ENCODE measurements at places on chromosomes 7 and 10.

- no peak for DNase-seq
These were observed 242.9 kb downstream of the PTEN start for GRCh38 chr10:88106366-88106765.

DNA sequence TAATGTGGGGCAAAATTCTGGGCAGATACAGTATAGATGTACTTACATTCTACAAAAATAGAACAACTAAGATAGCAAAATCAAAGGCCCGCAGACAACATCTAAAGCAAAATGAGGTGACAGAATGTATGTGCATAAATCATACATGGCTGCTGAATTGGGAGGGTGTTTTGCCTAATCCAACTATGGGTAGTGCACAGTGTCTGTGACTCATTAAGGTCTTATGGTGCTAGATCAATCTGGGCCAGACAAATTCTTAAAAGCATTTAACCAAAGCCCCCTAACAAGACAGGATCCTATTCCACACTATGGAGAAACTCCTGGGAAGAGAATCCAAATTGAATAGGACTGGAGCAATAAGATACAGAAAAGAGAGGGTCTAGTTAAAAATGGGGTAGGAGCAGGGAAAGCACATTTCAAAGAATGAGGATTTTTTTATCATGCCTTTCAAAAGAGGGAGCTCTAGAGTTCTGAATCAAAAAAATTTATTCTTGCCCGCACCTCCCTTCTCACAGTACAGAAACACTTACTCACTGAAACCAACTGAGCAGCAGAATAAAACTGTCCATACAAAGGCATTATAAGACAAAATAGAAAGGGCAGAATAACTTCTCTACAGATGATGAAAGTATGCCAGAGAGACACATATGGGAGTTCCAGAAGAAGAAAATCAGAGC, 181.3 kb downstream of the RNLS start:
- no peak for DNase-seq

GRCh38 chr10:124971276-124971675, 29.4 kb downstream of the ZRANB1 start:
- DNase-seq = no peak

GRCh38 chr7:1762238-1762945, 92.3 kb downstream of the ELFN1 start:
- no peak for DNase-seq

- DNase-seq = no peak
These were observed 61.6 kb downstream of the ARHGAP22 start for GRCh38 chr10:48543182-48543844.

DNA sequence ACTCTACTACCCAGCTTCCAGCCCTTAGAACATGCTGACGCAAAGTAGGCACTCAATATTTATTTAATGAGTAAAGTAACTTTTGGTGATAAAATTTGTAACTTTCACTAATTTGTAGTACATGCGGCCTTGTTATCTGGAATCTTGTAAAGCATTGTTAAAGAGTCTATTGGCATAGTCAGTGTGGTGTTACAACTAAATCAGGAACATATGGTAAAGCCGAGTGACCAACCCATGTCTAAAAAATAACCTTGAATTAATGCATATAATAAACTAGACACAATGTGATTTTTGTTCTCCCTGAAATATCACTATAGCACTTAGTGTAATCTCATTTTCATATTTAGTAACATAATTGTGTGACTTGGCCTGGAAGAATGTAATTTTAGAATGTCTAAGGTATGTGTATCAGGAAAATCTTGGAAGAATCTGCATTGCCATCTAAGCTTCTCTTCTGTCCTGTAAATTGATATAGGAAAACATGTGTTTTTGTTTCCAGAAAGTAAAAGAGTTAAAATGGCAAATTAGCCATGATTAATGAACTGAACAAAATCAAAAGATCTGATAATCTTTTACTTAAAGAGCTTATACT, 256.7 kb upstream of the GNAI1 start:
- no peak for DNase-seq

- DNase-seq = no peak
These were observed 188.7 kb downstream of the DNAJB6 start for GRCh38 chr7:157525491-157525915.

GRCh38 chr7:83517035-83517700, 131.8 kb downstream of the SEMA3E start:
- DNase-seq = no peak

- DNase-seq = no peak
These were observed 98.0 kb upstream of the PIK3CG start for GRCh38 chr7:106767078-106767477.

- no peak for DNase-seq
These were observed 96.6 kb downstream of the AVL9 start for GRCh38 chr7:32591938-32592337.

DNA sequence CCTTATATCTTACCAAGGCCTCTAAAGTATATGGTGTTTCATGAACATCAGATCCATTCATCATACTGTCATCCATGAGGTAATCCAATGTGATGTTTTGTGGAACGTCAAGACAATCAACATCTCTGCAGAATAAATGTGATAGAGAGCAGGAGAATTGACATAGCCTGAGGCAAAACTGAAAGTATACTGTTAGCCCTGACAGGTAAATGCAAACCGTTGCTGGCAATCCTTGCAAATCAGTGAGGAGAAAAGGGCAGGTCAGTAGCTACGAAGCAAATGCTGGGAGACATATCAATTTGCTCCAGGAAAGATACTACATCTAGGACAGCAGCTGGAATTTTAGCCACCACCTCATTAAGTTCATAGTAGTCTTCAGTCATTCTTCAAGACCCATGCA, 4.5 kb upstream of the CCDC3 start:
- no peak for DNase-seq

GRCh38 chr7:112765105-112765504, 25.1 kb downstream of the TMEM168 start:
- no peak for DNase-seq

GRCh38 chr10:6008497-6009142, 31.3 kb upstream of the IL15RA start:
- no peak for DNase-seq

DNA sequence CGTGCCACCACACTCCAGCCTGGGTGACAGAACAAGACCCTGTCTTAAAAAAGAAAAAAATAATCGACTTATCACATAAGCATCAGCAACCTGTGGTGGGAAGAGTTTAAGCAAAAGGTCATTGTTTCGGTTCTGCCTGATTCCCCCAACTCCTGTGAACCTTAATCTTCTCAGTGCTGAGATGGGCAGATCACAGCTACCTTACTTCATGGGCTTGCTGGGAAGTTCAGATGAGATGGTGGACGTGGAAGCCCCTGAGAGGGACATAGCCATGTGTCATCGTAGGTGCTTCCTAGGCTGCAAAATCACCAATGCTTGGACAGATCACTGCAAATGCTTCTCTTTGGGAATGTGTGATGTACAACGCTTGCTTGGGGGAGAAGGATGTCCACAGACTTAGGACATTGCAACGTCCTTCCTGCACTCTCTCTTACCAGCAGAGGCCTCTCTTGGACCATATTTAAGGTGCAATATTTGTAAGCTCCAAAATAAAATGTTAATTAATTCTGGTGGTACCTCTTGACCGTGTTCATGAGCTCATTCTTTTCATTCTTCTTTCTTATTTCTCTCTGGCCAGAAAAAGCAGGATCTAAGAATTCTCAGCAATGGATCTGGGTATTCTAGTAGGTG, 8.6 kb downstream of the GJD4 start:
- no peak for DNase-seq

DNA sequence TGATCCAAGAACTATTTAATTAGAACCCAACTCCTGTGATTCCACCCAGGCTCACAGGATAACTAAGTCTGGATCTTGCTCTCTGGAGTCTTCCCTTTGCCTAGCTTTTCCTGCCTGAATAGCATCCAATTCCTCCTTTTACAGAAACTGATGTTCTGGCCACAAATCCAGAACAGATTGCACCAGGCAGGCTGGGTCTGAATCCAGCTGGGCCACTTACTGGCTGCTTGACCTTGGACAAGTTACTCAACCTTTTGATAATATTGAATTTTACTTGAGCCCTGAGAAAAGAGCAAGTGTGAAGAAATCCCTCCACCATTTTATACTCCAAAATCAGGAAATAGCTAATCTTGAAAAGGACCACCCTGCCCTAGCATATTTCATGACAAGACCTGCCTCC, 55.5 kb upstream of the SLC35G1 start:
- DNase-seq = peak; percentile 9

GRCh38 chr7:18163091-18163490, 135.4 kb upstream of the PRPS1L1 start:
- no peak for DNase-seq

DNA sequence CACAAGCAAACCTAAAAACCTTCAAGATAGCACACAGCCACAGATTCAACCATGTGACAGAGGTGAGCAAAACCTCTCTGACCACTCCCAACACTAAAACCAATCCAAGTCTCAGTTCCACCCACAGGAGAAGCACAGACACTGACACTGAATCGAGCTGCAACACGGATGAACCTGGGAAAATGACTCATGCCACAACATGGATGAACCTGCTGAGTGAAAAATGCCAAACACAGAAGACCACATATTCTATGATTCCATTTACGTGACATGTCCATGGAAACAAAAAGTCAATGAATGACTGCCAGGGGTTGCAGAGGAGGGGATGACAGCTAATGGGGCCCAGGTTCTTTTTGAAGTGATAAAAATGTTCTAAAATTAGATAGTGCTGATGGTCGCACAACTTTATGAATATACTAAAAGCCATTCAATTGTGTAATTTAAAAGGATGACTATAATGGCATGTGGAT, 22.0 kb downstream of the CYTH3 start:
- no peak for DNase-seq

GRCh38 chr10:72133517-72133916, 45.2 kb upstream of the SPOCK2 start:
- no peak for DNase-seq

GRCh38 chr10:59991117-59991516, 84.8 kb upstream of the CCDC6 start:
- DNase-seq = peak; percentile 28

DNA sequence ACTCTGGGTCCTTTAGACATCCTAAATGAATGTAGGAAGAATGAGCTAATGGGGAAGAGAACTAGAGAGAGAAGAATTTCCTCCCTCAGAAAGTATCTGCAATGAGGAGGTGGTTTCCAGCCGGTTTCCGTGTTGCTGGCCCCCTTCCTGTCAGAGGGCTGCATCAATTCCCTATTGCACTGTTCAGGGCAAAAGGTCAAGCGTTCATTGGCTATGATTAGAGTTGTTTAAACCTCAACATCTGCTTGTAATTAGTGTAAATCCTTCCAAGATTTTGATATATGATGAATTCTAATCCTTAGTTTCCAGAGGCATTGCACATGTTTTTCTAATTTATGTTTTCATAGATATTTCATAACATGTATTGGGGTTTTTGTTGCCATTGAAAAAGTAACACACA, 107.3 kb upstream of the SGCE start:
- DNase-seq = no peak

DNA sequence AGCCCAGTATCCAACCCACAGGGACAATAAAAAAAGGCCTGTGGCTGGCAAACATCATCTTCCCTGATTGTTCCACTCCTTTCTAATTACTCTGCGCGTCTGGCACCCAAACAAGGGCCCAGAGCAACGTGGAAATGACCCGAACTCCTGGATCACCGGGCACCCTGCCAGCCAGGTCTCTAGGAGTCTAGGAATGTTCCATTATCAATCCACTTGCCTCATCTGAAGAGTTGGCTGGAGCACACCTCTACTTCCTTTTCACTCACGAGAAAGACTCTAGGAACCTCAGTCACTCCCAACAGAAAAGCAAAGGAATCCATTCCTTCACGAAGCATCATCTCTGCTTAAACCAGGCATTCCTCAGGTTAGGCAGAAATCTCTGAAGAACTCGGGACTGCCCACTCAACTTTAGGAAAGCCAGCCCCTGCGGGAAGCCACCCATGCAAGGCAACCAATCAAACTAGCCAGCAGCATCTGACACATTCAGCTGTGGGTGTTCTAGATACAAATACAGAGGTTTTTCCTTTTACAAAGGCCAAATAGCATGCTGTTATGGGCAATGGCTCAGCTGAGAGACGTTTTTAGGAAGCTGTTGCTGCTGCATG, 37.7 kb downstream of the ATXN7L1 start:
- peak; percentile 82 for DNase-seq

DNA sequence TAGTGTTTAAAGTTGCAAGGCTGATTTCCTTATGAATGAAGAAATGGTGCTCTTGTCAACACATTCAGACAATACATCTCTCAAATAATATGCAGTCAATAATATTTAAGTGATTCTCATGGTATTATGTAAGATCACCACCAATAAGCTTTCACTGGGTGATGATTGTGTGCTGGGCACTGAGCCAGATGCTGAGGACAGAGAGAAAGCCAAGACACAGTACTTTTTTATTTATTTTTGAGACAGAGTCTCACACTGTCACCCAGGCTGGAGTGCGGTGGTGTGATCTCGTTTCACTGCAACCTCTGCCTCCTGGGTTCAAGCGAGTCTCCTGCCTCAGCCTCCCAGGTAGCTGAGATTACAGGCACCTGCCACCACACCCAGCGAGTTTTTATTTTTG, 130.6 kb upstream of the LSM8 start:
- DNase-seq = peak; percentile 3

DNA sequence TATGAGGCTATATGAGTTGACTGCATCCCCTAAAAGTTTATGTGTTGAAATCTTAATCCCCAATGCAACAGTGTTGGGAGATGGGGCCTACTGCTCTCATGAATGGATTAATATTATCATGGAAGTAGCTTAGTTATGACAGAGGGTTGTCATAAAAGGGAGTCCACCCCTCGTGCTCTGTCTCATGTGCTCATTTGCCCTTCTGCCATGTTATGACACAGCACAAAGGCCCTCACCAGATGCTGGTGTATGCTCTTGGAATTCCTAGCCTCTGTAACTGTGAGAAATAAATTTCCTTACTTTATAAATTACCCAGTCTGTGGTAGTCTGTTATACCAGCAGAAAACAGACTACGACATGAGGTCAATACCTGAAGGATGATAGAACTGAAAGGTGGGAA, 17.6 kb upstream of the PANK1 start:
- no peak for DNase-seq

DNA sequence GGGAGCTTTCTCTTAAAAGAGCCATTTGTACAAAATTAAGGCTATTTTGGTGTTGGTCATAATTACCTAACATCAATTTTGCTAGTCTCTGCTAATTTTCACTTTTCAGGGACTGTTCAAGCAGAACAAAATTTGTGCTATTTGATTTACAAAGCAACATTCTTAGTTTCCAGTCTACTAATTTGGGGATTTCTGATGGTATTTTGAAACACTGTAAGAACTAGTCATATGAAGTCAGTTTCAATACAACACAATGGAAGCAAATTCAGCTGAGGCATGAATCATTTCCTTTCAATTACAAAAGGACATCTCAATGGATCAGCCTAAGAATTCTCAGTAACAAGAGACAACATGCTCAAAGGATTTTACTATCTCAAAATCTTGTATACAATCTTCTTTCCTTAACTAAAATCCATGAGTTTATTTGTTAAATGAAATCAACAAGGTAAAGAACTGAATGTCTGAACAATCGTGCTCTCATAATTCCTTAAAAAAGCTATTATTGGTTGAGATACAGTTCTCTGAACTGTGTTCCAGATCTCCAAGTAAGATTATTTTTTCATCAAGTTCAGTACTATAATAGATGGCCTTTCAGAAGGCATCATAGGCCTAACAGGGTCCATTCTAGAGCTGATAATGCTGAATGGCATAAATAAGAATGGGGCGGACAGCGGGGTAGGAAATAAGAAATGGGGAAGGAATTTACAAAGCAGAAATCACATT, 144.6 kb downstream of the NRCAM start:
- no peak for DNase-seq

GRCh38 chr10:130066743-130067142, 43.9 kb downstream of the C10orf143 start:
- DNase-seq = no peak

- DNase-seq = no peak
These were observed 541 bp downstream of the ZSCAN25 start for GRCh38 chr7:99617192-99617781.

Data from thyroid gland (tissue), 4 donors.